Sciatic nerve (tissue), 2 donors: ENCODE measurements at places on chromosomes 11 and 22. TPM values are rescaled to one million over a fixed set of nuclear protein-coding genes. Genes with fewer than 3 reads are reported as not detected.

Gene CCDC86
- total RNA-seq: 16.5 TPM

Gene TCN1
- total RNA-seq: 1.3 TPM

Gene RASD2
- 0.45 TPM for total RNA-seq

Gene GPHA2
- not detected for total RNA-seq

Gene KIF18A
- total RNA-seq: 0.89 TPM

Gene POTEH
- not detected for total RNA-seq

Gene MAPK12
- 17.8 TPM for total RNA-seq

Gene CCT8L2
- total RNA-seq: not detected

Gene C11orf97
- not detected for total RNA-seq

Gene VPREB3
- total RNA-seq: not detected

Gene CWC15
- 78.8 TPM for total RNA-seq

Gene MYO7A
- 16.7 TPM for total RNA-seq

Gene MYOD1
- not detected for total RNA-seq

- DNase-seq: no peak
Measured at GRCh38 chr11:44692460-44692859, 34.3 kb upstream of the TSPAN18 start.

- no peak for DNase-seq
Measured at GRCh38 chr11:130470832-130471706, 22.6 kb downstream of the ADAMTS15 start.

DNA sequence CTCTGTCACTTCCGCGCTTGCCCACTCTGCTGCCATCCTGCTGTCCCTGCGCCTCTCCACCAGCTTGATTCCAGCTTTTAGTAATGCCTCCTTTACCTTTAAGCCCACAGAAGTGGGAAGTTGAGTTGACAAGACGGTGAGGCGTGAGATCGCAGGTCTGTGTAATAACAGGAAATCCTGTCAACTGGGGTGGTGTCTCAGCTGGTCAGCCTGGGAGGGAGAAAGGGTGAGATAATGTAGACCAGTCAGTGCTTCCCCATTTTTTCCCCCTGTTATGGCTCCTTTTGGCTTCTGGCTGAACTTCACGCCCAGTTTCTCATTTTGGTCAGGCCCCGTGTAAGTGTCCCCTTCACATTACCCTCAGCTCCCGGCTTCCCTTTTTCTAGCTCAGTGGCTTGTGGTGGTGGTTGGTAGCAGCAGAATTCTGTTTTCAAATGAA, 98.9 kb downstream of the TRAF6 start:
- DNase-seq: no peak

DNA sequence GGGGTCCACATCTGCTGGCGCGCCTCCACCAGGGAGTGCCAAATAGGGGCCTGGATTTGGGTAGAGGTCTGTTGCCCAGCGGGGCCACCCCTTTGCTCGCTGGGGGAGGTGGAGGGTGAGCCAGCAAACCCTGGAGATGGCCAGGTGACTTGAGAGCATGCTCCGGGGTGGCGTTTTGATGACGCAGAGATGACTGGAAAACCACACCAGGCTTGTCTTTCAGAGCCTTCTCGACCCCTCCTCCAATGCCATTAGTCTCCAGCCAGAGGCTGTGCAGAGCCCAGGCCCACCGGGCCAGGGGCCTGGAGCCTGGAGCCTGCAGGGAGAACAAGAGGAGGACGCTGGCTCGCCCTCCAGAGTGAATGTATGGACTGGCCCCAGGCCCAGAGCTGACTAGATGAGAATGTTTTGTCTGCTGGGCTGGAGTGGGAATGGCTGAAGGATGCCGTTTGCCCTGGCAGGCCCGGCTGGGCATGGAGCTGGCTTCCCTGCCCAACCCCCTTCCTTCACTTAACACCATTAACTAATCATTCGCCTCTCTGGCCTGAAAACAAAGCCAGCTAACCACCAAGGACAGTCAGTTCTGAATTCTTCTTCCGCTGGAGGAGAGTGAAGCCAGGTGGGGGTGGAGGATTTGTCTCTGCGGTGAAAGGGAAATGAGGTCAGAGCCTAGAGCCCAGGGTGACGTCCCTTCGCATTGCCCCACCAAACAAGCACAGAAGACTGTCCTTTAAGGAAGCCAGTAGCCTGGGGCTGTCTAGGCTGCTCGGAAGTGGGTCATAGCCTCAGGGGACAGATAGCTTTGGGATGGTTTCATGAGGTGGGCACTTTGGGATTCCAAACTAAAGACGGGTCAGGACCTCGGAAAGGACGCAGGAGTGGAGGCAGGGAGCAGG, 1.6 kb upstream of the MCAM start:
- no peak for DNase-seq

DNA sequence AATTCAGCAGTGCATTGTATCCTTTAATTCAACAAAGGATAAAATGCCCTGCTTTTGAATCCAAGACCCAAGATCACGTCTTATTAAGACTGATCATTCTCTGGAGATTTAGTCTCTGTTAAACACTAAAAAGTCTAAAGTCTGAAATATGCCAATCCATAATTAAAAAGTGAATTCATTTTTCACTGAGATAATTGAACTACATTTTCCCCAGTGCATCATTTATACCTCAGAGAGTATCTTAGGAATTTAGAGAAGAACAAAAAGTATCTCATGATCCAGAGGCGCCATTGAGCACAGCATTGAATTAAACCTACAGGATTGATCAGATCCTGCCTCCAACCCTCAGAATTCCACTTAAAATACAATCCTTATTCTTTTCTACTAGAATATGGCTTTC, 5.4 kb downstream of the OR5AP2 start:
- no peak for DNase-seq

GRCh38 chr11:116415095-116415494, 357.7 kb downstream of the BUD13 start:
- no peak for DNase-seq

DNA sequence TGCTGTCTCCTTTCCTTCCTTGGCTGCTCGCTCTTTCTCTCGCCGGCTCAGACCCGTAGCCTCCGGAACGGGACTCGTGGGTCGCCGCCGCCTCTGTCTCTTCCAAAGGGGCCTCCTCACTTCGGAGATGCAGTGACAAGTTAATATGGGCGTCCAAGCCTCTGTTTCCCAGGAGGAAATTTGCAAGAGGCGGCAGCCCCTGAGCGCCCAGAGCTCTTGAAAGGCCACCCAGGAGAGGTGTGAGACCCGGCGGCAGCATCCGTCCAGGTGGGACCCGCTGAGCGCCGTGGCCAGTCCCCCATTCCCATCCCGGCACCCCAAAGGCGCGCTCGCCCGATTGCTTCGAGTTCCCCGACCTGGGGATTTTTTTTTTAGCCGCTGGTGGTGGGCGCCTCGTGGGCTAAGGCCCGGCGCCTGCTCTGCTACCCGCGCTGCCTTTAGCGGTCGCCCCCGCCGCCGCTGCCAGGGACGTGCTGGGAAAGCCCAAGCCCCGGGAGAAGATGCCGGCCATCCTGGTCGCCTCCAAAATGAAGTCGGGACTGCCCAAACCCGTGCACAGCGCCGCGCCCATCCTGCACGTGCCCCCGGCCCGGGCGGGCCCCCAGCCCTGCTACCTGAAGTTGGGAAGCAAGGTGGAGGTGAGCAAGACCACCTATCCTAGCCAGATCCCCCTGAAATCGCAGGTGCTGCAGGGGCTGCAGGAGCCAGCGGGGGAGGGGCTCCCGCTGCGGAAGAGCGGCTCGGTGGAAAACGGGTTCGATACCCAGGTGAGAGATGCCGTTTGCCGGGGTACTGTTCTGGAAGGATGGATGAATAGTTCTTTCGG, 772 bp downstream of the NAV2 start:
- DNase-seq: no peak

GRCh38 chr11:119910650-119911049, 181.7 kb upstream of the NECTIN1 start:
- DNase-seq: no peak

DNA sequence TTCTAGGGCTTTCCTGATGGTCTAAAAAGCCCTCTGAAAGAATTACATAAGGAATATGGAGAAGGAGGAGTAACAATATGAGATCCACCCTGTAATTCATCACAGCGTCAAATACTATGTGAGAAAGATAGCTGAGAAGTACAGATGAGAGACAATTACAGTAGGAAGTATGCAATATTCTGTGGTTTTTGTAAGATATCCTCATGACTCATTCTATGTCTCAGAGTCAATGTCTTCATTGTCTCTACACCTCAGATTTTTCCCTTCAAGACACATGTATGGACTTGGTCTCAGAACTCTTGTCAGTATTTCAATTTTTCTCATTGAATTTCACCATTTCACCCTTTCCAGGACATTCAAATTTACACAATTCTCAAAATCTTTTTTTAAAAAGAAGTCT, 343.3 kb upstream of the CTSC start:
- no peak for DNase-seq

DNA sequence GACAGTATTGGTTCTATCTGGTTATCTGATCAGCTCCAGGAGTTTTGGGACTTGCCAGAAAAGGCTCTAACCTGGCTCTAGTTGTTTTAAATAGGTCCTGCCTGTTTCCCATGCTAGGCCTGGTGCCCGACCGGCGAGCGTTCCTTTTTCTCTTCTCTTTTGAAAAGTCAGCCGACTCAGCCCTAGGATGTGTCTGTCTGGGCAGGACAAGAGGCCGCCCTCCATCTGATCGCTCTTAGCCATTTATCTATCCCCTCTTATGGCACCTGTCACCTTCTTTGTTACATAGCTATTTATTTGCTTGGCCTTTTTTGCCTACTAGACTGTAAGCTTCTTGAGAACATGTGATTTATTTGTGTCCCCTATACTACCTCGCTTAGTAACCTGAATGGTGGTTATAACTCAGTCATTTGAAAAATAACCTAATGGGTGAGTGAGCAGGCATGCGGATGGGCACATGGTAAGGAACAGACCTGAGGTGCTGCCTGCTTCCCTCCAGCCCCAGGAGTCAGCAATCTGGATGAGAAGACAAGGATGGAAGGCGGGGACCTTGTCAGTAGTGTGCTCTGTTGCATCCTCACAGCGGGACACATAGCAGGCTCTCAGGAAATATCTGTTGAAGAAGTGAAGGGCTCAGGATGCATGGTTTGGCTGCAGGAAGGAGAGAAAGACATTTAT, 108.4 kb downstream of the ZBTB16 start:
- DNase-seq: no peak

- no peak for DNase-seq
Measured at GRCh38 chr11:27089746-27090145, 49.1 kb downstream of the BBOX1 start.

DNA sequence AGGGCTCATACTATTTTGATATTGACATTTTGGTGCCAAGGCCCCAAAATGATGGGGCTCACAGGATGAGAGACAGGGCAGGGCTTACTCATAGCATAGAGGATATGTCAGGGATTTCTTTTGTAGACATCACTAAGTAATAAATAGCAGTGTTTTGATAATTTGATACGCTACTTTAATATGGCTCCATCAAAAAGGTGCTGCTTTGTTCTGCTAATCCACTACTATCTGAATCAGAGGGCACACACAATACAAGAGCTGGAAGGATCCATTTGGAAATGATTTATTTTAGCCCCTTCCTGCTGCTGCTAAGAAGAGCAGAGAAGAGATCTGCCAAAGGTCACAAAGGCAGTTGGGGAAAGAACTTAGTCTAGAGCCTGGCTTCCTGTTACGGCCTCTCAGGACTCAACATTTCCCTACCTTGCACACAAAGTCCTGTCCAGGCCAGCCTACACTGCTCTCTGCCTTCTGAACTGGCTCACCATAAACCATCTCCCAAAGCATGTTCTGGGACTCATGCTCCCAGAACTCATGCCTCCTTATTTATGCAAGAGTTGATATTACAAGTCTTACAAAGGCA, 261.3 kb upstream of the ARHGAP20 start:
- DNase-seq: no peak

- DNase-seq: no peak
Measured at GRCh38 chr11:65034423-65034822, 6.6 kb upstream of the SAC3D1 start.

DNA sequence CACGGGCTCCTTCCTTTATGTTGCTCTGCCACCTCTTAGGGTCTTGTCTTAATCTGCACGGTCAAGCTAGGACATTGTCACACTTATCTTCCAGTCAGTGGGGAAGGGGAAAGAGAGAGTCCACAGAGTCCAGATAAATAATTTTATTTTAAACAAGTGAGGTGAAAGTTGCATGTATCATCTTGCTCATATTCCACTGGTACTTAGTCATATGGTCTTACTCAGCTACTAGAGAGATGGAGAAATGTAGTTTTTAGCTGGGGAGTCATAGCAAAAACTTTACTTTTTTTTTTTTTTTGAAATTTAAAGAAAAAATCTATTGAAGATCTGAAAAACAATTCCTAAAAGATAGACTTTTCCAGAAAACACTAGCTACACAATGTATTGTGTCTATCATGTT, 29.0 kb downstream of the PDE3B start:
- DNase-seq: no peak

DNA sequence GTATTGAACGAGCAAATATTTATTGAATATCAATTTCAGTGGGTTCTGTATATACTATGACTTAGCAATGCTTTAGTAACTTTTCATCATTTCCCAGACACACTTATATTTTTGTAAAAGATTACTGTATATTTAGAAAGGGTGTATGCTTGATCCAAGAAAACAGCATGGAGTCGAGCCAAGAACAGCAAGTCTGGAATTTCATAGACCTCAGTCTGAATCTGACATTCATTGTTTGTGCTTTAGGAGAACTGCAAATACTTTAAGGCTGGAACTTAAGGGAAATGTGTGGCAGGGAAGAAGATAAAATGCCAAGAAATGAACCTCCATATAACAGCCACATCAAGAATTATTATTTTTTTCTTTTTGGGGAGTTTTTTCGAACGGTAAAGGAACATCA, 1156.8 kb downstream of the LRRC4C start:
- DNase-seq: no peak
